ENCODE measurements at places on chromosomes 4 and X.

DNA sequence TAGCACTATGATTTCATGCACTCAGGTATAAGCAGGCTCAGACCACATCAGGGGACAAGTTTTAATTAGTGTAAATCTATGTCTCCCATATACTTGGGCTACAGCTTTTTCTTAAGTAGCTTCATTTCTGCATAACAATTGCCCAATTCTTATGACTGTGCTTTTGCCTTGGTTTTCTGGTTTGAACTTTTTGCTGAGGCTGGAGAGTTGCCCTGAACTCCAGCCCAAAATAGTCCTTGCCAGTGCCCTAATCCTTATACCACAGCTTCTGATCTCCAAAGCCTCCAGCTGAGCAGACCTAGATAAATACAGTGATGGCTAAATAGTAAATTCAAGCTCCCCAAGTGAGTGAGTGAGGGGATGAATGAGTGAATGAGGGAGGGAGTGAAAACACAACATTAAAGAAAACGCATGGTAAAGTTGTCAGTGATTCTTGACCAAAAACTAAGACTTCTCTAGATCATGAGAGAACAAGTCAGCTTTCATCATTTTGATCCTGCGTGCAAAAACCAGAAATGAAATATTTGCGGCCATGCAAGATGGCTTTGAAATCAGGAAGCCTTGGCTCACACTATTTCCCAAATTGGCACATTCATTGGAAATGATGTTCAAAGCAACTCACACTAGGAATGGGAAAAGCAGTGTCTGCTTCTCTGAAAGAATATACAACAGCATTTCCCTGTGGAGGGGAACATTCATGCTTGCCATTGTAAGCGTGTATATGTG is 437.1 kb upstream of the CTSO start:
- no peak for DNase-seq

- no peak for DNase-seq
These were observed 71.8 kb downstream of the DIAPH2 start for GRCh38 chrX:96756491-96756890.

DNA sequence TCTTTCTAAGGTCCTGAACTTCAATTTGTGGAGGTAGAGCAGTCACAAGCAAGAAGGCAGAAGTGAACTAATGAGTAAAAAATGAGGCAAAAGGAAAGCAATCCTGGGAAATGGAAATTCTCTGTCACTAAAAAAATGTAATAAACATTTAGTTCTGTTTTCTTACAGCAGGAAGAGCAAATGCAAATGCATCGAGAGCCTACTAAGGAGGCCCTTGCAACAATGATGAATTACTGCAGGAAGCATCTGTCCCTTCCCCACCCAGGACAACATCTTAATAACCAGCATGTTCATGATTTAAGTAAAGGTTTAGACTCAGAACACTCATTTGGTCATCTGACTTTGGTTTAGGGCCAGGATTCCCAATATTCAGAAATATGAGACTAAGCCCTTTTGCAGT is 341.4 kb upstream of the NOCT start:
- no peak for DNase-seq

DNA sequence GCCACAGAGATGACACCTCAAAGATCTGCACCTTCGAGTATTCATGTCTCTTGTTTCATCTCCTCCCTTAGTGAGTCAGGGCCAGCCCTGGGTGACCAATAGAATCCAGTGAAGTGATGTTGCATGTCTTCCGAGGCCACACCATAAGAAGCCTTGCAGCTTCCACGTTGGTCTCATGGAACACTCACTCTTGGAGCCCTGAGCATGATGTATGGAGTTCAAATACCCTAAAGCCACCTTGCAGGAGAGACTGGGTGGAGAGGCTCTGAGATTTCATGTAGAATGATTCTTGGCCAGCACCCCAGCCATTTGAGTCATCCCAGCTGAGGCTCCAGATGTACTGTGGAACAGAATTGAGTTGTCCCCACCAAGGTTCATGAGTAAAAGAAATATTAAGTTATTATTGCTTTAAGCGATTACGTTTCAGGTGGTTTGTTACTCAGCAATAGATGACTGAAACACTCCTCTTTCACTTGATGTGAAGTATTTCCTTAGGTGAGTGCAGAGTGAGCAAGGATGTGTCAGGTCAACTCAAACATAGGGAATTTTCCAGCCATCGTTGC is 5.0 kb upstream of the RP2 start:
- no peak for DNase-seq

DNA sequence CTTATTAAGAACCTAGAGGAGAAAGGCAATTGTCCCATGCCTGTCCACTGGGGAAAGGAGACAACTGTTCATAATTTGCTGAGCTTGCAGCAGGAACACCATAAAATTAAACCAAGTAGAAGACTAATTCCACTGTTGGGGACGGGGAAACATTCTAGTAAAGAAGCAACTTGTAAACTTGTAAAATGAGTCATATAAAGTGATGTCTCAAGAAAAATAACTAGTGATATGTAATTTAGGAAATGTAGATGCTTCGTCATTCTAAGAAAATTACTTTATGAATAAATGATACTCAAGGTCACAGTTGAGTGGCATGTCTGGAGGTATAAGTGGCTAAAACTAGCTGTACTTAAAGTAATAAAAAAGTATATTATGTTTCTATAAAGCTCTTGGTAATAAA is 121.2 kb upstream of the MID1 start:
- DNase-seq = no peak

- no peak for DNase-seq
These were observed 102.6 kb downstream of the FHDC1 start for GRCh38 chr4:153038623-153039311.

Measured in AG09319 (cell line).